ENCODE measurements at places on chromosomes 6 and 20. TPM values are rescaled to one million over a fixed set of nuclear protein-coding genes. Genes with fewer than 3 reads are reported as not detected.

Gene ATP6V1G2
- 1.1 TPM for total RNA-seq

Gene ATAT1
- 8.4 TPM for total RNA-seq

Gene MTFR2
- total RNA-seq = 0.87 TPM

Gene COL11A2
- 0.67 TPM for total RNA-seq

Gene TMEM14A
- 12.6 TPM for total RNA-seq

Gene MOG
- not detected for total RNA-seq

Gene PSMA7
- total RNA-seq = 258 TPM

Gene EGFL8
- 15.5 TPM for total RNA-seq

Gene PPP1R3G
- total RNA-seq = 1.3 TPM

Gene ELMO2
- 62.1 TPM for total RNA-seq

All from mesenteric fat pad (tissue), 1 donor.